ENCODE measurements at places on chromosomes 6 and 20. TPM values are rescaled to one million over a fixed set of nuclear protein-coding genes. Genes with fewer than 3 reads are reported as not detected.
A peak's percentile ranks its signal among the peaks of the same experiment; 100 is the strongest.

GRCh38 chr6:41531591-41532582 is 14.3 kb upstream of the FOXP4 start:
- DNase-seq: peak; percentile 83

The GSTA2 gene
- not detected for polyA plus RNA-seq

GRCh38 chr6:169850154-169850553 is 98.7 kb downstream of the ERMARD start:
- DNase-seq: no peak

The NEURL2 gene
- polyA plus RNA-seq: 0.77 TPM

- DNase-seq: no peak
These were observed 73.5 kb upstream of the CDH4 start for GRCh38 chr20:61178551-61179071.

The CTAGE9 gene
- not detected for polyA plus RNA-seq

The CDK19 gene
- 4.2 TPM for polyA plus RNA-seq

DNA sequence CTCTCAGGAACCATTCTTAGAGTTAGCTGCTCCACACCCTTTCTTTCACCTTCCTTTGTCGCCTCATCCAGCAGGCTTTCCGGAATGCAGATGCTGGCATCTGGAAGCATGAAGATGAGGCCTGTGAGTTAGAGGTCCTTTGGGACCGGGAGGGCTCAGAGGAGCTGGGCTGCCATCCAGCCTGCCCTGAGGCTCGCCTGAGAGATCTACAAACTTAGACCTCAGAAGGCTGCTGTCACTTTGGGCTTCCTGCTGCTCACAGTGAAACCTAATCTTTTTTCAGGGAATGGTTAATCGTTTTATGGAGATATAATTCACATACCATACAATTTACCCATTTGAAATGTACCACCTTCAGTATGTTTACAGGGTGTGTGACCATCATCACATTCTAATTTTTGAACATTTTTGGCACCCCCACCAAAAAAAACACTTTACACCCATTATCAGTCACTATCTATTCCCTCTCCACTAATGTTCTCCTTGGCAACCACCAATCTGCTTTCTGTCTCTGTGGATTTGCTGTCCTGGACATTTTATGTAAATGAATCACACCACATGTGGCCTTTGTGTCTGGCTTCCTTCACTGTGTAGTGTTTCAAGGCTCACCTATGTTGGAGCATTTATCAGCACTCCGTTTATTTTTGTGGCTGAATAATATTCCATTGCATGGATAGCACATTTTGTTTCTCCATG is 20.0 kb upstream of the MPC1 start:
- no peak for DNase-seq

The MPC1 gene
- polyA plus RNA-seq: 56.7 TPM

GRCh38 chr20:1265226-1265915 is 723 bp upstream of the SNPH start:
- no peak for DNase-seq

The SYCP2L gene
- not detected for polyA plus RNA-seq

The C6orf15 gene
- not detected for polyA plus RNA-seq

GRCh38 chr20:38198238-38198861 is 33.3 kb upstream of the TGM2 start:
- no peak for DNase-seq

- DNase-seq: no peak
These were observed 27.6 kb upstream of the RIMS4 start for GRCh38 chr20:44837946-44838345.

The CTCFL gene
- polyA plus RNA-seq: not detected

- DNase-seq: no peak
These were observed 64.8 kb downstream of the HCRTR2 start for GRCh38 chr6:55239099-55239498.

DNA sequence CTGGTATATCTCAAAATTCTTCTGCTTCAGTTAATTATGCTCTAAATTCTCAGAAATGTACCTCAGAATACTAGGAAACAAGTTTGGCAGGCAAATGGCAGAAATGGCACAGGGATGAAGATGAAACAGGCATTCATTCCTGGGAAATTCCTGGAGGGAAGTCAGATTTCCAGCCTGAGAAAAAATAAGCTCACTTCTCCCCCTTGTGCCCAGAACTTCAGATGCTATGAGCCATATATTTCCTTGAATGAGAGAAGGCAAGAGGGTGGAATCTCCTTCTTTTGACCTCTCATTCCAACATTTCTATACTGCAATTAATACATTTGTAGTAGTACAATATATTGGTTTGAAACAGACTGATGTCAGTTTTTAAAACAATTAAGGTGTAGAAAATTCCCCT is 22.8 kb downstream of the RGS17 start:
- no peak for DNase-seq

GRCh38 chr20:18585134-18585533 is 2.7 kb upstream of the DTD1 start:
- no peak for DNase-seq

- no peak for DNase-seq
These were observed 127.6 kb upstream of the FOXQ1 start for GRCh38 chr6:1184318-1184717.

The DNAH8 gene
- not detected for polyA plus RNA-seq

The DCDC2 gene
- not detected for polyA plus RNA-seq

DNA sequence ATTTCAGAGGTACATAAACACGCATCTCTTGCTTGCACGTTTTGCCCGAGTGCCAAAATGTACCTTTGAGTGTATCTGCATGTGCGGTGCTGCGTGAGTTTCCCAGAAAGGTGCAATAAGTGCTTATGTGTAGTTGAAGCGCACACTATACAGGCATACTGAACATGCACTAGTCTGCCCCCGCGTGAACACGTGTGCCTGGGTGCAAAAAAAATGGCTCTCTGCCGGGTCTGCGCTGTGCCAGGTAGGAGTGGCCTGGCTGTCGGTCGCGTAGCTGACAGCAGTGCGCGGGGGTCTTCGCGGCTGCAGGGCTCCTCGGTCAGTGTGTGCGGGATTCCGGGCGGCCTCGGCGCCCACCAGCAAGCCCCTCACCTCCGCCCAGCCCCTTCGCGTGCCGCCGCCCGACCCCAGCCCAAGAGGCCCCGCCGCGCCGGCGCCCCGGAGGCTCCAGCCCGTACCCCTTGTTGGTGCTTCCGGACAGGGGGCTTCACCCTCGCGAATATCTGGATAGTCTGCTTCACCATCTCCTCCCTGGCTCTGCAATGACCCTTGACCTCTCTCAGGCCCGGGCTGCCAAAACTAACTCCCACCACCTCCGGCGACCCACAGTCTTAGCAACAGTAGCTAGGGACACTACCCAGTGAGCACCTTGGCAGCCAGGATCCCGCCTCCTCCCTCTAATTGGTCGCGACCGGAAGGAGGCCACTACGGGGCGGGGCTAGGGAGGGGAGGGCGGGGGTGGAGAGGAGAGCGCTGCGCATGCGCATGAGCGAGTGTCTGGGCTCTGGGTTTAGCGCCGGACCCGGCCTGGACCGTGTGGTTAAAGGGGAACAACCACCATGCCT is at the start of gene KIF6:
TSS of gene KIF6 (minus strand) at position 622 of the 845 bp plus-strand sequence. CDS start at position 524, 98 bp downstream.
- DNase-seq: peak; percentile 43

The DDX27 gene
- polyA plus RNA-seq: 47.6 TPM

DNA sequence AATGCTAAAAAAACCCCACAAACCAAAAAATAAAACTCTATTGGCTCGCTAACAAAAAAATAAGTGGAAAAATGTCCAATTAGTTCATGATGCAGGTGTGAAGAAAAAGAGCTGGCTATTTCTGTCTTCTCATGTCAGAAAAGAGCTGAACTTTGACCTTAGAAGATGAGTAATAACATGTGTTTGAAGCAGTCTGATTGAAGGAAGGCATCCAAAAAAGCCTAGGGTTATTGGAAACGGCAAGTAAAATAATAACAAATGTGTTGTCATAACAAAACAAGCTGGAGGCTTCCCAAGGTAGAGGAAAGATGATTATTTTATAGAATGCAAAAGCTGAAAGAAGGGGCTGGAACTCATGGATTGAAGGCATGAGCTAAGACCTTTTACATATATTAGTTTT is 94.4 kb upstream of the FAM184A start:
- no peak for DNase-seq

The DEF6 gene
- 104 TPM for polyA plus RNA-seq

DNA sequence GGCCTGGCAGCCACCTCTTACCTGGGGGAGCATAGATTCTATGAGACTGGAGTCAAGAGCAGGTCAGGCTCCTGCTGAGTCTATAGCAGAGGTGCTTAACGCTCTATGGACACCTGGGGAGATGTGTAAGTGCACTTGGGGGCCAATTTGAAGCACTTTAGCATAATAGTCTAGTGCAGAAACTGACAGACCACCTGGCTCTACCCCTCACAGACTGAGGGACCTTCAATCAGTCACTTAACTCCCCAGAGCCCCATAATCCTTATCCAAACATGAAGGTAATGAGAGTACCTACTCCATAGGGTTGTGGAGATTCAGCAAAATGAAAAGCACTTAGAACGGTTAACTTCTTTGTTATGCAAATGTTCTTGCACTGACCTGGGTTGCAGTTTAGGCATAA is 87.3 kb upstream of the SLC22A16 start:
- no peak for DNase-seq

The APMAP gene
- 71.6 TPM for polyA plus RNA-seq

The NTSR1 gene
- not detected for polyA plus RNA-seq

DNA sequence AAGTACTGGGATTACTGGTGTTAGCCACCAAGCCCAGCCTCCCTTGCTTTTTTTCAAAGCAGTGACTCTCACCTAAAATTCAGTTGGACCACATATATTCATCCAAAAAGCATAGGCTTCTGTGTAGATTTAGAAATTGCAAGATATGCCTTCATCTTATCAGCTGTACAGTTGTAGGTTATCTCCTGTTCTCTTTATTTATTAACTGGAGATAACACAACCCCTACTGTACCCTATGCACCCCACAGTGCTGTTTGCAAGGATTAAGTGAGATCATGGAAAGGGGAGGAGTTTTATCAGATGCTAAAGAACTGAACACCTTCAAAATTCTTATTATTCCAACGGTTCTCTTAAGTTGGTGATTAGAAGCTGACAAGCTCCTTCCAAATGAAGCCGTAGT is 164.4 kb upstream of the JARID2 start:
- no peak for DNase-seq

DNA sequence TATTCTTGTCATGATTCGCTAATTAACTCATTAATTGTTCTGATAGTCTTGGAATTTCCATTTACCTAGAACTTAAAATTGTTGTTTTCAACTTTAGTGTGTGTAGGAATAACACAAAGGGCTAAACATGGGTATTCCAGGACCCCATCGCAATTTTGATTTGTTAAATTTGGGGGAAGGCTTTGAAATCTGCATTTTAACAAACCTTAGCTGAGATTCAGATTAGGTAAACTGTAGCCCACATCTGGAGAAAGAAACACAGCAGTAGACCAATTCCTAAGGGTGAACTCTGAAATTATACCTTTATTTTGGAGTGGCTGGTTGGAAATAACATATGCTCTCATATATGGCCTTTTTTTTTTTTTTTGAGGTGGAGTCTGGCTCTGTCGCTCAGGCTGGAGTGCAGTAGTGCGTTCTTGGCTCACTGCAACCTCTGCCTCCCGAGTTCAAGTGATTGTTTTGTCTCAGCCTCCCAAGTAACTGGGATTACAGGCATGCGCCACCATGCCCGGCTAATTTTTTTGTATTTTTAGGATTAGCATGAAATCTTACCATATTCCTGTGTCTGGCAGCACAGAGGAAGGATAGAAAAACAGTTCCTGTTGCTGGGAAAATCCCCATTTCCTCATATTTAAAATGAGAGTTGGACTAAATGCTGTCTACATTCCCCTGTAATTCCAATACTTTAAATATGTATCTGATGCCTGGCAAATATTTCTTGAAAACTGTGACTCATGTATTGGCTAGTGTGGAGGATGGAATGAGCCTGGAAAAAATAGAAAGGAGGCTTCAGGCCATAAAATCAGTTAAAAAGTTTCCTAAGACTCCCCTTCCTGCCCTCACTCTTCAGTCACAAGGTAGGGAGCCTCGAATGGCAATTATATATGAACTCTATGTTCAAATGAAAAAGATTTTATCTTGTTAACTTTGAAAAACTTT is 96.7 kb upstream of the FAM184A start:
- no peak for DNase-seq

The TMC2 gene
- not detected for polyA plus RNA-seq

GRCh38 chr20:49508435-49509199 is 26.1 kb upstream of the KCNB1 start:
- DNase-seq: no peak

DNA sequence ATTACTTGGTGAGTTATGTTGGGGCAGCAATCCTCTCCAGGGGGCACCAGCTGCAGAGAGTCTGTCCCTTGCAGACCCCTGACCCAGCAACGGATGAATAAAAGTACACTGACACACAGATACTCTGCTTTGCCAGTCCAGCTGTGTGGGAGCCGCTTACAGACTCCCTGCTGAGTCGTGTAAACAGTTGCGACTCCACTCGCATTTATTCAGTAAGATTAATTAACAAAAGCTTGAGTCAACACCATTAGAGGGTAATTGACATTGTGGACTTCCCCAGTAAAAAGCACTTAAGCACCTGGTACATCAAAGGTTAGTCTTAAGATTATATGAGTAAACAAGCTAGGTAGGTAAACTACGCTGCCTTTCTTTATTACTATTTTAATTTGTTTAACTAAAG is 92.0 kb upstream of the TMEM181 start:
- no peak for DNase-seq

The EYA4 gene
- polyA plus RNA-seq: not detected

DNA sequence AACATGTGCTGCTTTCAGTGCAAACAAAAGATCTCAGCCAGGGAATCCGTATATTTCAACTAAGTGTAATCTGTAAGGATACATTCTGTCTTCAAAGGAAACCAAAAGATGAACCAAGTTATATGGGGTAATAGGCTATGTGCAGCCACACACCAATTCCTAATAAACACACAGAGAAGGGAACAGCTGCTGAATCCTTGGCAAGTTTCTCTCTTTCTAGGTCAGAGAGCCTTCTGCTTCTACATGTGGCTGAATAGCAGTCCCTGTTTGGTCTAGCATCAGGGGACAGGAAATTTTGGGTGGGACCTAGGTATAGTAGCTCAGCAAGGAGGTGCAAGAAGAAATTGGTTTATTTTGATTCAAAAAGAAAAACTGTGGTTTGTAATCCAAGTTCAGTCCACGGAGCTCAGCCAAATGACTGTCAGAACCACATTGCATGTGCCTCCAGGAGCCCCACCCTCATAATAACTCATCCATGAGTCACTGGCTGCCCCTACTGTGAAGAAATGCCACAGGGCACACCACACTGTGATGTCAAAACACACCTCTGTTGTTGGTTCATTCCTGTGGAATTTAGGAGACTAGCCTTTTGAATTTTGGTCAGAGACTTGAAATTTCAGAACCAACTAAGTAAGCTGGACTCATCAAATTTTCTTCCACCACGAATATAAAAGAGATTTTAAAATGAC is 21.1 kb downstream of the SPTLC3 start:
- DNase-seq: no peak

DNA sequence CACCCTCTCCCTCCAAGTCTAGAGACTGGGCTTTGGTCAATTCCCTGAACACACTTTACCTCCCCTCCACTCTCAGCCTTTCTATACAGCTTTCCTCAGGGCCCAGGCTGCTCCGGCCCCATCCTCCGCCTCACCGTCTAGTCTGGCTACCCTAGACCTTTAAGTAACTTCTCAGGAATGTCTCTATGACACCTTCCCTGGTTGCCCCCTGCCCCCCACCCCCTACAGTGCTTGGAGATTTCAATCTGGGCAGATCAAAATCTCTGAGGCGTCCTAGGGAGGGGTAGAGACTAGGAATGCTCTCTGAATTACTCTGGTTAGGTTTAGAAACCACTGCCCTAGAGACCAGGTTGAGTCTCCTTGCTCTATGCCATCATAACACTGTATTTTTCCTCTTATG is 6.1 kb downstream of the UBE2J1 start:
- no peak for DNase-seq
